ENCODE measurements at places on chromosomes 7 and 10. TPM values are rescaled to one million over a fixed set of nuclear protein-coding genes. Genes with fewer than 3 reads are reported as not detected.

The SMNDC1 gene
- total RNA-seq = 6.9 TPM

The DLD gene
- total RNA-seq = 19.2 TPM

DNA sequence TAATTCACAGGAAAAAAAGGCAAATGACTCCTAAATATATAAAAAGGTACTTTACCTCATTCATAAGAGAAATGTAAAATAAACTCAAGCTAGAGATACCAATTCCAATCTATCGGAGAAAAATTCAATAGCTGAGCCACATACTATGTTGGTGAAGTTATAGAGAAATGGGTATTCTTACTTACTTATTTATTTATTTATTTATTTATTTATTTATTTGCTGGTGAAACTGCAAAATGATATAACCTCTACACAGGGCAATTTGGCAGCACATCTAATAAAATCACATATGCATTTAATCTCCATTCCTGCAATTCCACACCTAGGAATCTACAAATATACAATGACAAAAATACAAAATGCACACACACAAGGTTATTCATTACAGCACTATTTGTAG, 117.5 kb upstream of the TMEM168 start:
- H3K36me3 ChIP-seq = no peaks in the 10 kb centered on the region
- H3K27ac ChIP-seq = no peak overlapping the region
- no peaks in the 10 kb centered on the region for H3K4me1 ChIP-seq
- H3K4me3 ChIP-seq = no peak overlapping the region
- no peak for DNase-seq

DNA sequence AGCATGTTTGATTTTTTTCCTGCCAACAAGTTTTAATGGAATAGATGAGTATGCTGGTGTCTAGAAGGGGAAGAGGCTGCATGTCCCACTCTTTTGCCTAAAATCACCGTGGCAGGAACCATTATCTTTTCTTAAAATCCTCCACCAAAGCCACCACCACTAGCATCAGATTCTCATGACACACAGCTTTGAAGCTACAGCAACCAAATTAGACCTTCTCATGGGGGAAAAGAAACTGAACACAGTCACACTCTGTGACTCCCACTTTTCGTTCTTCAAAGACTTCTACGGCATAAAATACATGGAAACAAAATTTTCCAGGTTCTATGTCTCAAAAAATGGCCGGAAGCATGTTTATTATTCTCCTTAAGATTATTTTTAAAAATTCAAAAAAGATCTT, 81.8 kb downstream of the SGMS1 start:
- no peaks in the 10 kb centered on the region for H3K36me3 ChIP-seq
- H3K4me3 ChIP-seq = no peak overlapping the region
- H3K27me3 ChIP-seq = no peaks in the 10 kb centered on the region
- DNase-seq = no peak
- H3K4me1 ChIP-seq = no peaks in the 10 kb centered on the region

DNA sequence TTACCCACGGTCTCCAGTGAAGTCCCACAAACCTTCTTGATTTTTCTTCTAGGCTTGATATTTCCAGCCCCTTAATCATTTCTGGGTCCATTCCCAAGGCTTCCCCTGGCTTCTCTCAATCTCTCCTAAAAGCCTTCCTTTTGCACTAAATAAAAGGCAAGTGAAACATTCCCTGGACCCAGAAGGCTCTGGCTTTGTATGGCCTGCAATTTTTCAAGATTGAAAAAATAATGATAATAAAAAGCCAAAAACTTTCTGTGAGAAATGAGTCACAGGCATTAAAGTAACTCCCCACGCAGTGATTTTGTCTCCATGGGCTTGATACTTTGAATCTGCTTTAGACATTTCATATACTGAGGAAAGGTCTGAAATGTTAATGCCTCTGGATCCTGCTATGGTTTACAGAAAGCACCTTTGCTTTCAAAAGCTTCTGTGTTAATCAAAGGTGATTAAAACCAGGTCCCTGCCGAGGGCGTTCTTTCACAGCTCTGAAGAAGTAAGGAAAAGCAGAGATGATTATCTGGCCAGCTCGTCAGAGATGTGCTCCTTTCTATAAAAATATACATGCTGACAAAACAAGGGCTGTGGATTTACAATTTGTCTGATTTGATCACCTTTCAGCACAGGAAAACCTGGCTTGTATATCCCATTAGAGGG, 118.9 kb upstream of the TMEM72 start:
- H3K27me3 ChIP-seq = no peaks in the 10 kb centered on the region
- no peaks in the 10 kb centered on the region for H3K36me3 ChIP-seq
- H3K4me1 ChIP-seq = no peaks in the 10 kb centered on the region
- no peak for DNase-seq
- no peak overlapping the region for H3K27ac ChIP-seq

GRCh38 chr7:22447762-22448161, 52.2 kb downstream of the STEAP1B start:
- H3K27ac ChIP-seq = no peak overlapping the region
- H3K36me3 ChIP-seq = no peaks in the 10 kb centered on the region
- H3K4me3 ChIP-seq = no peak overlapping the region
- no peak for DNase-seq
- H3K27me3 ChIP-seq = no peaks in the 10 kb centered on the region

DNA sequence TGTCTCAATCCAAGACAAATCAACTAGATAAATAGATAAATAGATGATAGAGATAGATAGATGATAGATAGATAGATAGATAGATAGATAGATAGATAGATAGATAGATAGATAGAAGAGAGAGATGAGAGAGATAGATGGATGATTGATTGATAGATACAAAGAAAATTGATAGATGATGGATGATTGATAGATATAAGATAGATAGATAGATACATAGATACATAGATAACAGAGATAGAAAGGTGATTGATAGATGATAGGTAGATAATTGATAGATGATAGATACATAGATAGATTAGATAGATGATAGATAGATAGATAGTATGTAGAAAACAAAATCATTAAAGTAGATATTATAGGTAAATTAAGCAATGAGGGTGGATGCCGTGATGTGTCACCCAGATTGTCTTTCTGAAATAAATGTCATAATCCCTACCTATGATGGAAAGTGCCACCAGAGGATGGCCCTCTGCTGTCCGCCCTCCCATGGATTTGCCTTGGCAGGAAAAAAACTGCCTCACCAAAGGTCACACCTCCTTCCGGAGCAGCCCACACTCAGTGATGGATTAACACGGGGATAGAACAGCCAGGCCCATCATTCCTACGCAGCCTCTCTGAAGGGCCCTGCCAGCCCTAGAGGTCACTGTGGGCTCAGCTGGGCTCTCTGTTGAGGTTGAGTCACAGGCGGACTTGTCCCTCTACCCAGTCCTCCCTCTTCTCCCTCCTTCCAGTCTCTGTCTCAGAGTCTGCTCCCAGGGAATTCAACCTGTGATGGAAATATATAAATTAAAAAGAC, 50.8 kb downstream of the KCNH2 start:
- no peaks in the 10 kb centered on the region for H3K36me3 ChIP-seq
- H3K27ac ChIP-seq = no peak overlapping the region
- H3K4me3 ChIP-seq = no peak overlapping the region
- H3K4me1 ChIP-seq = no peaks in the 10 kb centered on the region
- no peaks in the 10 kb centered on the region for H3K27me3 ChIP-seq
- DNase-seq = no peak
